ENCODE measurements at places on chromosomes 11 and 22.

DNA sequence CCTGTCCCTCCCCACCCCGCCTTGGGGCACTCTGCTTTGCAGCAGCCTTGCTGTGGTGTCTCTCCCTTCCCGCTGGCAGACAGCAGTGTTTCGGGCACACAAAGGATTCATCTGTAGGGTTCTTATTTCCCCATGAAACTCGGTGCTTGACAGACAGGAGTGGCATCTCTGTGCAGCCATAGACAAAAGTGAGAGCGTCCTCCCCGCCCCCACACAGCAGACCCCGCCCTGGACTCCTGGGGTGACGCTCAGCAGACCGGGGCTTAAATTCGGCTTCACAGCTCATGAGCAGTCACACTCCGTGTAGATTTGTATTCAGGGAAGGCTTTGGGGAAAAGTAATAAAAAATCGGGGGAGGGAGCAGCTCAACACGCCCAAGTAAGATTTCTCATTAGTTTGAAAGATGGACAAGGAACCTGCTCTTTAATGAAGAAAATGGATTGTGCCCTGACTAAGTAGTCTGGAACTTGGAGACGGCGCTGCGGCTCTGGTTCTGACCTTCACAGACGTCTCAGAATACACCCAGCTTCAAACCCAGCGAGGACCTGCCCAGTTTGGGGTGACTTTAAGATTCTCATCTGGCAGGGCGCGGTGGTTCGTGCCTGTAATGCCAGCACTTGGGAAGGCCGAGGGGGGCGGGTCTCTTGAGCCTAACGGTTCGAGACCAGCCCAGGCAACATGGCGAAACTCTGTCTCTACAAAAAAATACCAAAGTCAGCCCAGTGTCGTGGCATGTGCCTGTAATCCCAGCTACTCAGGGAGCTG is 136.0 kb downstream of the CACNA1I start:
- no peak for DNase-seq

GRCh38 chr22:32615874-32616564 is 141.4 kb downstream of the FBXO7 start:
- no peak for DNase-seq

DNA sequence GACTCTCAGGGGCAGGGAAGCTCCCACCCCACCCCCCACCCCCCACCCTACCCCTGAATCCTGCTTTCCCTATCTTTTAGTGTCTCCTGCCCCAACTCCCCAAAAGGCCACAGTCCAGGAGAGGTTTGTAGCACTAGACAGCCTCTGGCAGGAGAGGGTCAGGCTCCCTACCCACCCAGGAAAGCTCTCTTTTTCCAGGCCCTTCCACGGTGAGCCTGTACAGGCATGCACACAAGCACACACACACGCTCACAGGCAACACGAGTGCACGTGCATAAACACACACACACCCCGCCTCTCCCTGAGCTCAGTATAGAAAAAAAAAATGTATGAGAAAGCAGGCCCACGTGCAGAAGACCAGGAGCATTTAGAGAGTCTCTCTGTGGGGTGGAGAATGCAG is 414.0 kb downstream of the MN1 start:
- DNase-seq = no peak

DNA sequence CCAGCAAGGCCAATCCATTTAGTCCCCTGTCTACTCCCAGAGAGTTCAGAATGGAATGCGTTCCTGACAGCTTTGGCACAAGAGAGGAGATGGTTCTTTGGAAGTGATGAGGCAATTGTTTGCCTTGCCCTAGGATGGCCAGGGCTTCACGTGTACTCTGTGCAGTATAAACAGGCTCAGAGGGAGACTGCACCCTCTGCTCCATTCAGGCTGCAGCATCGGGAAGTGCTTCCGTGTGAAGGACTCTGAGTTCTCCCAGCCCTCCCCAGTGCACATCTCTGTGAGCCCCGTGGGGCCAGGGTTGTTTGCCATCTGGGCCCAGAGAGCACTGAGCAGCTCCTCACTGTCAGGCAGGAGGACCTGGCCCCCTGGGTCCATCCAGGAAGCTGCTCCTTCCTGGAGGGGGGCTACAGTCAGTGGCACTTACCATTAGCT is 215.3 kb upstream of the TBCEL start:
- DNase-seq = no peak

- no peak for DNase-seq
These were observed 2.6 kb downstream of the LMO2 start for GRCh38 chr11:33889296-33889695.

DNA sequence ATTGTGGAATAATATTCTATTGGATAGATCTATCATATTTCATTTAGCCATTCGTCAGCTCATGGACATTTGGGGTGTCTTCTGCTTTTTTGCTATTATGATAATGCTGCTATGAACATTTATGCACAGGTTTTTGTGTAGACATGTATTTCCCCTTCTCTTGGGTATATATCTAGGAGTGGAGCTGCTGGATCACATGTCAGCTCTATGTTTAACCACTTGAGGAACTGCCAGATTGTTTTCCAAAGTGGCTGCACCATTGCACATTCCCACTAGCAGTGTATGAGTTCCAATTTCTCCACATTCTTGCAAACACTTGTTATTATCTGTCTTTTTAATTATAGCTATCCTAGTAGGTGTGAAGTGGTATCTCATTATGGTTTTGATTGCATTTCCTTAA is 75.0 kb downstream of the C11orf65 start:
- no peak for DNase-seq

DNA sequence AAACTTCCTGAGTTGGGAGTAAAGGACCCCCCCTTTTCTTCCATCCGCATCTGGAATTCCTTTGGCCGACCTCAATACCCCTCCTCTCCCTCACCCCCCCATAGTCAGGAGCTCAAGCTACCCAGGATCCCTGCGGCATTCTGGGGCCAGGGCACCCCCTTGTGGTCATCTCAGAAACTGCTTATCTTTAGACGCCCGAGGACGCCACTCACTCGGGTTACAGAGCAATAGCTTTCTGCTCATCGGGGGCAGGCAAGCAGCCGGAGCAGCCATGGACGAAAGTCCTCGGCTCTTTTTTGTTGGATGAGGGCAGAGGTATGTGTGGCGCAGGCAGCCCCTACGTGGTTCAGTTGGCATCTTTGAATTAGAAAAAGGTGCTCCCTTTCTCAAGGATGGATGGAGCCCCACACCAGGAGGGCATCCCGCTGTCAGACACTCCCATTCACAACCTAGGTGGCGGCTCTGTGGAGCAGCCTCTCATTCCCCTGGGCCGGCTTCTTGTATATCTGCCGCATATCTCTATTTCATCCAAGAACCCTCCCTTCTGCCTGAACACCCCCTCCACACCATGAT is 2.3 kb downstream of the C1QTNF5 start:
- no peak for DNase-seq

- no peak for DNase-seq
These were observed 44.9 kb downstream of the WNT7B start for GRCh38 chr22:45932071-45932470.

GRCh38 chr11:125263268-125263790 is 98.8 kb downstream of the PKNOX2 start:
- DNase-seq = no peak

DNA sequence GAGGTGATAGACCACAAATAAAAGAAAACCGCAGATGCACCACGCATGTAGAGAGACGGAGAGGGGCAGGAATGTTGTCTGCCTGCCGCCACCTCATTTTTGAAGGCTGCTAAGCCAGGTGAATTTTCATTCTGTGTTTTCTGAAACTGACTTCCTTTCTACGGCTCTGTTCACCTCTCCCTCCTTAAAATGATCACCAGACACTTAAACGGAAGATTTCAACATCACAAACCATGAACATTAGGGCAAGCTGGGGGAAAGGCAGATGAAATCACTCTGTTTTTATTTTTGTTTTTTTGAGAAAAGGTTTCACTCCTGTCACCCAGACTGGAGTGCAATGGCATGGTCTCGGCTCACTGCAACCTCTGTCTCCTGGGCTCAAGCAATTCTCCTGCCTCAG is 232.4 kb downstream of the MIAT start:
- DNase-seq = no peak

GRCh38 chr11:18731441-18731840 is 5.5 kb upstream of the IGSF22 start:
- DNase-seq = no peak

DNA sequence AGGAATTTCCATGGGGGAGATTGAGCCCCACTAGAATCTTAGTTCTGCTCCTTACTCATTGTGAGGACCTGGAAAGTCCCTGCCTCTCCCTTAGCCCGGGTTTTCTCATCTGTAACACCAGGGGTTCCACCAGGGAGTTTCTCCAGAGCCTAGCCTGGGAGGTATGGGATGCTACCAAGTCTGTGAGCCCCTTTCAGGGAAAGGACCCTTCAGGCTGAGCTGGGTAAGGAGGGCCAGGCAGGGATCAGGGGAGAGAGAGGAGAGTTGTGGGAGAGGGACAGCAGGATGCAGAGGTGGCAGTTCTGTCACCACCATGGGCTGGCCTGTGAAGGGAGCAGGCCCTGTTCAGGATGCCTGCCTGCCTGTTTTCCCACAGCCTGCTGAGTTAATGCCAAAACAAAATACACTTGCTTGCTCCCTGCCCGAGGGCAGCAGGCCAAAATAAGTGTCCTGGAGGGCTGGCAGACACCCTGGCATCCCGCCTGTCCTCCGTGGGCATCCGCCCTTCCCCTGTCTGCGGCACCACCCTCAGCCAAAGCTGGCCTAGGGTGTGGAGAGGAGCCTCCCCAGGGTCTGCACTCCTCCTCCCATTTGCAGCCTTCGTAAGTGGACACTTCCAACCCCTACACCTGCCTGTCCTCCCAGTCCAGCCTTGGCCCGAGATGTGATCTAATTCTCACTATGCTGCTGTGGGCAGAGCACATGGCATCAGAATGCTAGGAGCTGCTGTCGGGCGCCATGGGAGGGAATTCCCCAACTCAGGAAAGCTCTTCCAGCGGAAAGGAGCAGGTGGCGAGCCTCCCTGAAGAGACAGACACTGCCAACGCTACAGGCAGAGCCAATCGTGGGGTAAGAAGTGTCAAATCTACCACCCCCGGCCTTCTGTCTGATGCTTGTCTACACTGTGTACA is 5.9 kb upstream of the FCHSD2 start:
- DNase-seq = no peak

DNA sequence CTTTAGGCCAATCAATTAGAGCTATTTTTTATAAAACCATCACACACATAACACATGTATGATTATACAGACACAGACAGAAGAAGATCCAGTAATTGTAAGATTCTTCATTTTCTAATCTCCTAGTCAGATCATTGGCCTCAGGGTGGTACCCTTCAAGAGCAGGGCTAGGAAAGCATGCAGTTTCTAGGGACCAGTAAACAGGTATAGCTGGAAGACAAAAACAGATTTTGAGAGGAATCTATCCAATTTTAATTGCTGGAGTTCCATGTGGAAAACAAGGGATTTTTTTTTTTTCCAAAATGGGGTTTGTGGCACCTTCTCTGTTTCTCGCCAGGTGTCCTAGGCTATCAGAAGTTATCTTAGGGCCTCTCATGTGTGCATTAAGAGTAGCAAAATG is 29.6 kb downstream of the METTL15 start:
- DNase-seq = no peak

GRCh38 chr11:78228467-78228866 is 39.7 kb downstream of the USP35 start:
- DNase-seq = no peak

DNA sequence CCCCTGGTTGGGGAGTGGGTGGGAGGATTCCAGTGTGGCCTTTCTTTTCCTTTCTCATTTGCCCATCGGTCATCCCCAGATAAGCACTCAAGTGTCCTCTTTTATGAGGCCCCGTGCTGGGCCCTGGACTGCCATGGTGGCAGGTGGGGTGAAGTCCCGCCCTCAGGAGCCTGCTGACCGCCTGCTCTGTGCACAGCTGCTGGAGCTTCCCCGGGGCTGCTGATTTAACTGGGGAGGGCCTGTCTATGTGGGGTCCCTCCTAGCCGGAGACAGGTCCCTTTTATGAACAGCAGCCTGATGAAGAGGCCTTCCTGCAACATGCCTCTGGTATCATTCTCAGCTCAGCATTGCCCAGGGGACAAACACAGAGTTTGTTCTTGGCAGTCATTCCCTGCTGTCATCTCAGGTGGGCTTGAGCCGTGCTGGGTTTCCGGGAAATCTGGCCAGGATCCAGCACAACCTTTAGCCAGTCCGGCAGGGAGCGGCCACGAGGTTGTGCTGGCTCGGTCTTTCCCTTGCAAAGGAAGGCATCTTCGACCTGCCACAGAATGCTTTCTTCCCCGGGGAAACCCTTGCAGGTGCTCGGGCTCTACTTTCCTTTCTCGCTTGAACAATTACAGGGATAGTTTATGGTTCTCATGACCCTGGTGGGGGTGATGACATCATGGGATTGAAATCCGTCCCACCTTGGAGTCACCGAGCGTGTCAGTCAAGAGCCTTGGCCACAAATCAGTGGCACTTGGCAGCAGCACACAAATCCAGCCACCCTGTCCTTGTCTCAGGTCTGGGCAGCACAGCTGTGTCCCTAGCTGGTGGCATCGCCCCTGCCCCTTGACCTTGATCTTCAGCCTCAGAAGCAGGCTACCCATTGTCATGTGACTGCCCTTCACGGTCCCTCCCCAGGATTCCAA is 20.1 kb downstream of the ST14 start:
- DNase-seq = no peak

- no peak for DNase-seq
These were observed 77.3 kb upstream of the NAV2 start for GRCh38 chr11:19635332-19635731.

GRCh38 chr11:10327254-10327653 is 22.4 kb downstream of the ADM start:
- no peak for DNase-seq

DNA sequence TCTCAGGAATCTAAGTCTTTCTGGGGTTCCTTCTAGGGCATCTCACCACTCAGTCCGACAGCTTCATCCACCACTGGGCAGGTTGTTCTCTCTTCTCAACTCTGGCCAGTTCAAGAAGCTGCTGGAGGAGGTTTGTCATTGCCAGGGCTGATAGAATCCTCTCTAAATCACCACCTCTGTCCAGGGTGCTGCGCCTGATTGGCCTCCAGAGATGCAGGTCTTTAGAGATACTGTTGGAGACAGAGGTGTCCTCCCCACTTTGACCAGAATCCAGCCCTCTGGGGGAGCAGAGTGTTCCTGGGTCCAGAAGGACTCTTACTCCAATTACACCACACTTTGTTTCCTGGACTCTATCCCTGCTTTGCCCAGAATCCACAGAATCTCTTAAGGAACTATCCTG is 90.2 kb downstream of the NELL1 start:
- DNase-seq = no peak

All from effector memory CD4-positive, alpha-beta T cell (primary cell).